ENCODE measurements at places on chromosomes 11 and 22.

GRCh38 chr22:24420977-24421343 lies 6.4 kb upstream of the ADORA2A start:
- DNase-seq: no peak

GRCh38 chr11:93403930-93404329 lies 73.4 kb downstream of the DEUP1 start:
- DNase-seq: no peak

GRCh38 chr22:45207981-45208664 lies 32.6 kb downstream of the KIAA0930 start:
- no peak for DNase-seq

GRCh38 chr11:17272801-17273200 lies 3.7 kb upstream of the NUCB2 start:
- DNase-seq: no peak

DNA sequence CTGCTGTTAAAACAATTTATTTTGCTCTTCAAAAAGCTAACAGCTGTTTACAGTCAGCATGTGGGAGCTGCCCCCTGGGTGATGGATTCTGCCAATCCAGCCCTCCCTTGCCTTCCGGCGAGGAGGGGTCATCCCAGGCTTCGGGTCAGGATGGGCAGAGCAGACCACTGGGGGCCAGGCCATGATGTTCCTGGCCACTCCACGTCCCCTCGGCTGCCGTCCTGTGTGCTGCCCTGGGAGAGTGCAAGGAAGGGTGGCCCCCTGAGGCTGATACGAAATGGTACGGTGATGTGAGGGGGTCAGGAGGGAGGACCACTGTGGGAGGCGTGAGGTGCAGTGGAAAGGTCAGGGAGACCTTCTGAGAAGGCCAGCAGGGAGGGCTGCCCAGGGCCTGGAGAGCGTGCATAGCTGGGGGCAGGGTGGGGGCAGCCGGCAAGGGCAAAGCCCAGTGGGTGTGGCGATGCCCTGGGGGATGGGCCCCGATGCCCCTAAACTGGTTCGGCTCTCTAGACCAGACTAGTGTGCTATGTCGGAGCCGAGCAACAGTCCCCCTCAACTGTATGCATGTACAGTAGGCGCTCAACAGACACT lies 41.3 kb downstream of the RTN4R start:
- DNase-seq: no peak

- no peak for DNase-seq
Observed at GRCh38 chr11:75516886-75517285, 8.9 kb downstream of the GDPD5 start.

- no peak for DNase-seq
Observed at GRCh38 chr11:17605651-17606122, 58.6 kb downstream of the OTOG start.

GRCh38 chr22:34102633-34103032 lies 182.4 kb upstream of the LARGE1 start:
- no peak for DNase-seq

- no peak for DNase-seq
Observed at GRCh38 chr22:17161991-17162390, 2.9 kb upstream of the HDHD5 start.

DNA sequence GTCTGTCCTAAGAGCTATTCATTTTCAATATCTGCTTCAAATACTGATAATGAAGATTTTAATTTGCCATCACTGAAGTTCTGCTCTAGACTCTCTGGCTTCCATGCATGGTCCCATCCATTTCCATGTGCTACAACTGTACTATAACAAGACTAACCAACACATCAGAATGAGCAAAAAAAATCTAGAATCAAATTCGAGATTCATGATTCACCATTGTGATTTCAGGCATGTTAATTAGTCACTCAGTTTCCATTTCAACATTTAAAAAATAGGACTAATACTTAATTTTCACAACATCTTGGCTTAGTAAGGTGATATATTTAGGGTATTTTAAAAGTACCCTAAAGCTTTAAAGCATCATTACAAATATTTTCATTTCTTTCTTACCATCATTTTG lies 22.8 kb downstream of the PICALM start:
- no peak for DNase-seq

DNA sequence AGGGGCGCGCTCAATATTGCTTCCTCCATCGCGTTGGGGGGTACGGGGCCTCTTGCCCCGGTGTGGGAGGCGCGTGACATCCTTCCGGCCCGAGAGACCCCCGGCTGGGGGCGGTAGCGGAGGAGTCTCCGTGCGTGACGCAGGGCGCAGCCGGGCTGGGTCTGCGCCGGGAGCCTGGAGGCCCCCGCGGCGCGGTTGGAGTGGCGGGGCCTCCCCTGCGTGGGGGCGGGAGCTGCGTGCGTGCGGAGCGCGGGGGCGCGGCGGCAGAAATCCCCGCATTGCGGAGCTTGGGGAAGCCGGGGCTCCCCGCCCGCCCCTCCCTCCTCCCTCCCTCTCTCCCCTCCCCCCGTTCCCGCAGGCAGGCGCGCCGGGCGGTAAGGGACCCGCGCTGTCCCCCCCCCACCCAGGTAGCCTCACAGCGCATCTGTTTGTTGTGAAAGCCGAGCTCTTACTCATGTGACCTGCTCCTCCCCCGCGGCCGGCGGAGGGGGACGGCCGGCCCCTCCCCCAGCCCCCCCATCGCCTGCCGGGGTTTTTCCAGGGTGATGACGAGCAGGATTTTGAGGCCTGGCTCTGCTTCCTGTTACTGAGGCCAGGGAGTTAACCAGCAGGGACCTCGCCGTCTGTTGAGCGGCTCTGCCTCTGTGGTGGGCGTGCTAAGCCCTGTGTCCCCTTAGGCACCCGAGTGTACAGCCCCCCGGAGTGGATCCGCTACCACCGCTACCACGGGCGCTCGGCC lies 1.6 kb downstream of the PIM3 start:
- DNase-seq: peak; percentile 68

DNA sequence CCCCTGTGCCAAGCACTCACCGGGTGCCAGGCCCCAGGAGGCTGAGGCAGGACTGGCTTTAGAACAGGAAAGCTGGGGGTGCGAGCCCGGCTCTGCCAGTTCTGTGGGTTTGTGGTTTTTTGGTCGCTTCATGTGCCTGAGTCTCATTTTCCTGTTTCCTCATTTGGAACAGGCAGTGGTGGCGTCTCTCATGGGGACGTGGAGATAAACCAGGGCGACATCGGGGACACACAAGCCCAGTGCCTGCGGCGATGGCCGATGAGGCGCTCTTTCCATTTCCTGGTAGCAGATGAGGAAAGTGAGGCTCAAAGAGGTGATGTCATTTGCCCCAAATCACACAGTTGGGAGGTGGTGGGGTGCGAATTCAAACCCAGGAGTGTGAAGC lies 20.8 kb upstream of the CHKA start:
- no peak for DNase-seq

DNA sequence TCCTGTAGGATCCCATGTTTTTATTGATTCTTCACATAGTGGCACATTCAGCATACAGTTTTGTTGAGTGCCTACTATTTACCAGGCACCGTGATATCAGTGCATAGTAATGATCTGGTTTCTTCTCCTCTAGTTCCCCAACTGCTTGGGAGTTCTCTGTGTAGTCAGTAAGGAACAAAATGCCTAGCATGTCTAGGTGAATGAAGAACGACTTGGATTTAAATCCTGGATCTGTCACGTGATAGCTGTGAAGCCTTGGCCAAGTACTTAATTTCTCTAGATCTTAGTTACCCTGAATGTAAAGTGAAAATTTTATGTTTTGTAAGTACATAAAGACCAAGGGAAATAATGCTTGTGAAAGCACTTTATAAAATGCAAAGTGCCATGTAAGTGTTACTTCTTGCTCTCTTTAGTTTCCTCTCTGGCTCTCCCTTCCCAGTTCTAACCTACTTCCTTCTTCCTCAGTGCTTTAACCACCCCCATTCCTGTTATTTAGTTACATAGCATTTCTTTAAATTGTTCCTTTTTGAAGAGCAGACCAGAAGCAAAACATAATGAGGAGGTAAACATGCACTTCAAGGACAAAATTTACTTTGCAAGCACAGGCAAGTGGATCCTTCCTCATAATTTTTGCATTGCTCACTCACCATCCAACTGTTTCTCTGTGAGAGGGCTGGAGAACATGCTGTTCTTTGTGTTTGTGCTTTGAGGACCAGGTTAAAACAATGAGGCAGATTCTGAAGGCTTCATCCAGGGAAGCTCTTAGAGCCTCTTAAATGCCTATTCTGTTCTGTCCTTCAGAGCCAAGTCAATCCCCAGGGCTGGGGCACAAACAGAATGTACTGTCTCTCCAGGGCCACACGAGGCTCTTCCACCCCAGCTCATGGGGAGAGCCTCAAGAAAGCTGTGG lies 353.9 kb upstream of the TENM4 start:
- no peak for DNase-seq

GRCh38 chr22:35991168-35991567 lies 37.5 kb downstream of the RBFOX2 start:
- DNase-seq: no peak

- DNase-seq: no peak
Observed at GRCh38 chr22:25941365-25941960, 199.5 kb downstream of the MYO18B start.

DNA sequence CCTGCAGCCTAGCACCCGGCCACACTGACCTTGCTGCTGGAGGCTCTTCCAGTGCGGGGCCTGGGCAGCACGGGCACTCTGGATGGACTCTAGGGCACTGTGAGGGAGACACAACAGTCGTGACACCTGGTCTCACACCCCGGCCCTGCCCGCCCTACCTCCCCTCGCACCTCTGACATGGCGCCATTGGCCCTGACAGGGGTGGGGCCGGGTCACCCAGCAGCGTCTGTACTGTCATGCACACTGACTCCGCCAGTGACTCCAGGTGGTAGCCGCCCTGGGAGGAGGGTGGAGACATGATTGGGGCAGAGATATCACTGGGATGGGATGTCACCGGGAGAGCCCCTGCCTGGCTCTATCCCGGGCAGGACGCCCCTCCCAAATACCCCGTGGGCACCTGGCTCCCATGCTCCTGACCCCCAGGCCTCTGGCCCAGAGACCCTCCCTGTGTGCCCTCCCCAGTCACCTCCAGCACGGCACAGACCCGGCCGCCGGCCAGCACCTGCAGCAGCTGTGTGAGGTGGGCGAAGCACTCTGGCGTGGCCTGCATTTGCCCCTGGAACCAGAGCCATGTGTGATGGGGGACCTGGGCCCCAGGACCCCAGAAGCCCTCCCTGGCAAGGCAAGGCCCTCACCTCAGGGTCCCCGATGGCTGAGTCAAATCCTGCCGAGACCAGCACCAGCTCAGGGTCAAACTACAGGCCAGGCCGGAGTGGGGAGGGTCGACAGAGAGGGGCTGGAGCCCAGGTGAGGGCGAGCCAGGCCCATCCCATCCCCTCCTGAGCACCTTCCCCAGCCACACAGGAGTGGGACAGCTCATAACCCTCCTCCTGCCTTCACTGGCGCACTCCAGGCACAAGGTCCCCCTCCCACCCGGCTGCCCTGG lies 2.6 kb downstream of the HDAC10 start:
- no peak for DNase-seq

DNA sequence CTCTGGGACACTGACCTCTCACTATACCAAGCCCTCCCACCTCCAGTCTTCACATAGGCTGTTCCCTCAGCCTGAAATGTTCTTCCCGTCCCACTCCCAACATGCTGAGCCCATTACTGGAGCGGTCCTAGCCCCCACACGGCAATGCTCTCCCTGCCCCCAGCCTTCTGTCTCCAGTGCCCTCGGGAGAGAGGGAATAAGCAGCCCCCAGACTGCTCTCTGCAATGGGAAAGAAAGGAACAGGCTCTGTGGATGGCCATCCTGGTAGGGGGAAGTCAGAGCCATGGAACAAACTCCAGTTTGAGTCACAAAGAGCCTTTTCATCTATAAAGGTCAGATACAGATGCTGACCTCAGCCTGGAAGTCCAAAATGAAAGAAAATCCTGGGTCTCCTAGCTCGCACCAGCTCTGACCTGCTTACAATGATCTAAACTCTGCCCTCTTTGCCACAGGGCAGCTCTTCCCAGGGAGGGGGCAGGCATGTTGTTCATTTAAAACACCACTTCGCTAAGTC lies 62.6 kb downstream of the FLRT1 start:
- no peak for DNase-seq

DNA sequence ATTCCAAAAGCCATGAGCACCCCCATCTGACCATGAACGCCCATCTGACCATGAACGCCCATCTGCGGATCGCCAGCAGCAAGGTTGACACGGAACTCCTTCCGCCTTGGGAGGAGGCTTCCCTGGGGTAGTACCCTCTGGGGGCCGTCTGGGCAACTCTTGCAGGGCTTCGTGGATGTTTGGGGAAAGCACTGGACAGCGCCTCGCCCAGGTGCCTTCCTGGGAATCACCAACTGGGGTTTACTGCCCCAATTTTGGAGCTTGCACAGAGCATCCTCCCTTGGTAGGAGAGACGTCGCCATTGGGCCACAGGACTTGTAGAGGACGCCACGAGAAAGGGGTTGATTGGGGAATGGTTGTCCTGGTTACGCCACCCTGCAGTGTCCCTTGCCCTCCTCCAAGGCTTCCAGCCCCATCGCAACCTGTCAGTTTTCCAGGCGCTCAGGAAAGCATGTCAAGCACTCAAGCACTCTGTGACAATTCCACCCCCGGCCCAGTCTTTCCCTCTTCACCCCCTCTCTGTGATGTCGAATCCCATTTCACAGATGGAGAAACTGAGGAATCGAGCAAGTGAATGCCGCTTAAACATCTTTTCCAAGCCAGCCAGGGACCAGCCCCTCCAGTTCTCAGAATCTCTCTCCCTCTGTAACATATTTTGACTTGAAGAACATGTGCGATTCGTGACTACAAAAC lies 914 bp upstream of the PRDM11 start:
- no peak for DNase-seq

GRCh38 chr11:78800756-78801155 lies 226.1 kb upstream of the NARS2 start:
- no peak for DNase-seq

DNA sequence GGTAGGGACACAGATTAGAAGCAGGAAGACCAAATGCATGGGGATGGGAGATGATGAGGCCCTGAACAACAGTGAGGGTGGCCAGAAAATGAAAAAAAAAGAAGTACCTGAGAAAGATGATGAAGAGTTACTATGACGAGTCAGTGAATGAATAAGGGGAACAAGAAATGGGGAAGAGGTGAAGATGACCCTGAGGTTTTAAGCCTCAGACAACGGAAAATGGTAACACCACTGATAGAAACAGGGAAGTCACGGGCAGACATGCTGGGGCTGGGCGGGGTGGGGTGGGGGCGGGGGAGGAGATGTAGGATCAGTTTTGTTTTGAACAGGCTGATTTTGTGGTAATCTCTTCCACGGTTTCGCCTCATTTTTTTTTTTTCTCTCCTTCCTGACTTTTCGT lies 205.1 kb upstream of the CADM1 start:
- no peak for DNase-seq

DNA sequence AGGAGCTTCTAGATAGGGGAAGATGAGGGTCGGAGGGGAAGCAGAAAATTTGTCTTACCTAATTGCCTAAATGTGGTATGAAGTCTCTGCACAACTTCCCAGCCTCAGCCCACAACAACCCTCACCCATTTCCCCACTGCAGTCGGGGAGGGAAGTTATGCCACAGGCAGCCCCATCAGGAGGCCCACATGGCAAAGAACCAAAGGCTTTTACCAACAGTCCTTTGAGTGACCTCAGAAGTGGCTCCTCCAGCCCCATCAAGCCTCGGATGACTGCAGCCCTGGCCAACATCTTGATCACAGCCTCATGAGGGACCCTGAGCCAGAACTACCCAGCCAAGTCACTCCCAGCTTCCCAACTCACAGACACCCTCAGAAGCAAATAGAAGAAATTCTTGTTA lies 54.8 kb downstream of the CHST1 start:
- no peak for DNase-seq

GRCh38 chr11:114279792-114280546 lies 16.2 kb upstream of the NNMT start:
- no peak for DNase-seq

GRCh38 chr22:27413702-27414101 lies 387.9 kb downstream of the MN1 start:
- no peak for DNase-seq

Measured in right kidney (tissue), 9 donors.